ENCODE measurements at places on chromosomes 13 and 19. TPM values are rescaled to one million over a fixed set of nuclear protein-coding genes. Genes with fewer than 3 reads are reported as not detected.
A peak's percentile ranks its signal among the peaks of the same experiment; 100 is the strongest.

GRCh38 chr13:27339299-27339698 lies 68.7 kb downstream of the RASL11A start:
- no peaks in the 10 kb centered on the region for H3K4me1 ChIP-seq
- no peak overlapping the region for H3K4me3 ChIP-seq
- no peak for DNase-seq
- H3K27ac ChIP-seq = no peak overlapping the region

- no peaks in the 10 kb centered on the region for H3K36me3 ChIP-seq
- DNase-seq = no peak
- no peaks in the 10 kb centered on the region for H3K27me3 ChIP-seq
- no peaks in the 10 kb centered on the region for H3K4me1 ChIP-seq
- peak overlapping the region; percentile 79 for H3K27ac ChIP-seq
These were observed 19.7 kb downstream of the ARHGEF18 start for GRCh38 chr19:7368456-7368855.

Gene OR10H1
- total RNA-seq = not detected

Gene COL5A3
- 6.7 TPM for total RNA-seq

Measured in adrenal gland (tissue), 19 donors.